ENCODE measurements at places on chromosomes 3 and 15.

- no peak for DNase-seq
Measured at GRCh38 chr15:80615783-80616391, 79.2 kb upstream of the ABHD17C start.

DNA sequence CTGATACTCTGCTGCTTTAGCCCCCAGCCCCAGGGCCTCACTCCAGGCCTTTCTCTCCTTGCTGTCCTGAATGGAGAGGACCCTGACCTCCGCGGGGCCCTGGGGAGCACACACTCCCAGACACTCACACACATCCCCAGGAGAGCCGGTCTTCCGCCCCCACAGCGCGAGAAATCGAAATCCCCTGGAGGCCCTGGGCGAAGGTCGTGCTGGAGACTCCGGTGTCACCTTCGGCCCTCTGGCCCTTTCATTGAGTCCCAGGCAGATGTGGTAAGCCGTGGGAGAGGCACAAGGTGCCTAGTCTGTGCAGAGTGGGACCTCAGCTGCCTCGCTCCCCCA, 848 bp upstream of the GOLGA8B start:
- no peak for DNase-seq

- no peak for DNase-seq
Measured at GRCh38 chr15:54722342-54722986, 474.3 kb downstream of the RSL24D1 start.

DNA sequence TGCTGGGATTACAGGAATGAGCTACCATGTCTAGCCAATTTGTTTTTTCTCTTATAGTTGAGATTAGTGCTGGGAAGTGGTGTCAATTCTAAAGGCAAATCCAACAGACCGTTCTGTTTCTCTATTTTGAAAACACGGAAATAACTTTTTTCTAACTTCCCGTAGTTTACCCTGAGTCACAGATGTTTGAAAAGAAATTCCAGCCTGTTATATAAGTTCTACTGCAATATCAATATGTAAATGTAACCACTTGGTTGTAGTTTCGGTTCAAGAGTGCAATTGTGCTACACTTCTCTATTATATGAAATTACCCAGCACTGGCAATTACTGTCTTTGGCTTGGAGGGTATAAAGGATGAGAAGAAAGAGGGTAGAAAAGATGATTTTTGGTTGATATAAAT, 22.3 kb upstream of the GNB4 start:
- no peak for DNase-seq

DNA sequence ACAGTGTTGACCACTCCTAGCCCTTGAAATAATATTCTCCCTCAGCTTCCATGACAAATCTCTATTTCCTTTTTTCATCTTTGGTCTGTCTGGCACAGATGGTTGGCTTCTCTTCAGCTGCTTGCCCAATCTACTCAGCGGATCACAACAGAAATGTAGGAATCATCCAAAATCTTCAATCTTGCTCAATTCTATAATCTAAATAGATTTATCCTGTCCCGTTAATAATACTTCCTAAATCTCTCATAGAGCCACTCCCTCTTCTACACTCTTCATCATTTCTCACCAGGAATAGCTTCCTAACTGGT, 3.8 kb downstream of the PEAK1 start:
- no peak for DNase-seq

- no peak for DNase-seq
Measured at GRCh38 chr3:72903004-72903403, 15.2 kb downstream of the GXYLT2 start.

DNA sequence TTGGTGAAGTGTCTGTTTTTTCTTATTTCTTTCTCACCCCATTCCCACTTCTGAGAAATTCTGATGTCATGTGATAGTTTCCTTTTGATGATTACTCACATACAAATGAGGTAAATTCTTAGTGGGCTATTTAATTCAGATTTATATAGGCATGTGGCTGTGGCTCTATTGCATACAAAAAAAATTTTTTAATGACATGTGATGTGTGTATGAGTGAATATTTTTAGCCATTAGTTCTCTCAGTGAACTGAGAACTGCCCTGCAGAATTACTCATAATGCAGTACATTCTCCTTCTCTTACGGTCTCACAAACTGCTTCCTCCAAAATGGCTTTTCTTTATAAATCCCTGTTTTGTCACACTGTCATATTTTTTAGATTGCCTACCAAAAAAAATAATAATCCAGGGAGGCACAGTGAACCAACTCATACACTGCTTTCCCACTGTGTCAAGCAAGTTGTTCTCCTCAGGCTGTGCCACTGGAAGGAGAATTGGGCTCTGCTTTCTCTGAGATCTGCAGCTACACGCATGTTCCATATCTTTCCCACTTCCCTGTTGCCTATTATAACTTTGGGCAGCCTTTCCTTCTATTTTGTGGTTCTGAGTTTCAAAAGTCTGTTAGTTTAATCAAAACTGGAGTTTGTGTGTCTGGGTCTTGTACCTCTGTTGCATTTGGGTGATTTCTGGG, 415.7 kb upstream of the THBS1 start:
- DNase-seq: no peak

- peak; percentile 9 for DNase-seq
Measured at GRCh38 chr15:66619152-66619903, 53.5 kb upstream of the LCTL start.

GRCh38 chr3:28139967-28140634, 101.3 kb upstream of the CMC1 start:
- no peak for DNase-seq

DNA sequence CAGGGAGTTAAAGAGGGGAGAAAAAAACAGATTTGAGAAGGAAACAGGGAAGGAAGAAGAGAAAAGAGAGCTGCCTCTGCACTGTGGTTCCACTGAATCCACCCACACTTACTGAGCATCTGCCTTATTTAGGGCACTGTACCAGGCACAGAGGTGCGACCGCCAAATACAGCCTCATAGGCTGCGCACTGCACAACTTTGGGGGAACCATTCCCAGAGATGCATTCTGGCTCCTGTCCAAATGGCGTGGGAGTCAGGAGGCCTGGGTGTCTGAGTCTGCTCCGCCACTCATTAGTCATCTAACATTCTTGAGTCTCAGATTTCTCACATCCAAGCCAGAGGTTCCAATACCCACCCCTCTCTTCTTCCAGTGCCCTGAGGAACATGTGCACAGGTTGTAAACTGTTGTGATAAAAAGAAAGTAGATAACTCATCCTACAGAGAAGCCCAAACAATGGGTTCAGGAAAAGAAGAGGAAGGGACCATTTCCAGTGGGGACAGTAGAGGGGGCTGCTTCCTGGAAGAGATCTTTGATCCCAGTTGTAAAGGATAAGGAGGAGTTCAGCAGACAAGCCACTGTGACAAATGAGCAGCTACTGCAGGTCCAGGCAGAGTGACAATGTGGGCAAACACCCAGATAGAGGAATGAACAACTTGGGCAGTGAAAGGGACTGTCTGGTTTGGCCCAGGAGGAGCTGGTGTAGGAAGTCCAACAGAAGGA, 254.6 kb downstream of the UACA start:
- DNase-seq: no peak

DNA sequence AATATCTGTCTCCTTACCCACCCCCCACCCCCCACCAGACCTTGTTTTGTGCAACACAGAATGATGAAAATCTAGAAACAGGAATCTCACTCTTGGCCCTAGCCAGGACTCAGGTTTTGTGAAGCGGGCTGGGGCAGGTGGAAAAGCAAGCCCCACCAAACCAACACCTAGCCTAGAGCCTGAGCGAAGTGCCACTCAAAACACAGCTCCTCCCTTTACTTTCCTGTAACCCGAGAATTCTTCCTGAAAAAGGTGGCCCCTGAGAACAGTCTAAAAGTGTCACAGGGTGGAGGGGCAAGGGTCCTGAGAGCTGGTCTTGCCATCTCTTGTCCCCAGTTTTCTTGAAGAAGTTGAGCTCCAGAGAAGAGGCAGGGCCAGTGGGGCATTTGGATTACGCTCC, 17.4 kb upstream of the RPUSD3 start:
- DNase-seq: no peak

DNA sequence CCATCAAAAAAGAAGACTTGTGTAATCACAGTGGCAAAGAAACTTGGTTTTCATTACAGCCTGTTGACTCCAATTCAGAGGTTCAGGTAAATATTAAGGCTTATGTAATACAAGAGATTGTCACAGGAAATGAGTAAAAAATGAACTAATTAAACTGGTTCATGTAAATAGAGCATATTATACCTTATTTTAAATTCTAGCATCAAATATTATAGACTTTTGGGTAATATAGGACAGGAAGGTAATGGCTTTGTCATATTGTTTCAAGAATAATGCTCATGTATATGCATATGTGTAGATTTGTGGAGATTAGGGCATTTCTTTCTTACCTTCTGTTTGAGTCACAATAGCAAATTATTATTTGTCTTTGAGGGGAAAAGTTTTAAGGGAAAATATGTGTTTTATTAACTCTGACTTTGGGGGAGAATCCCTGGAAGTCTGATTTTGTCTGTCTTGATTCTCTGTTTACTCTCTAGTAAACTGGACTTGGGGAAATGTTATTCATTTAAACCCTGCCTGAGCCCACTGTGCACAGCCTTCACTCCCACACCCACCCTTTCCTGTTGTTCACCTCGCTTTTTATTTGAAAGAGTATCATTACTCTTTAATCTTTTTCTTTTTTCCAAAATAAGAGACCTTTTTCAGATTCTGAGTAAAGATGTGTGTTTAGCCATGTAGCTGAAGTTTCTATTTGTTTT, 43.0 kb downstream of the RASA2 start:
- peak; percentile 45 for DNase-seq

DNA sequence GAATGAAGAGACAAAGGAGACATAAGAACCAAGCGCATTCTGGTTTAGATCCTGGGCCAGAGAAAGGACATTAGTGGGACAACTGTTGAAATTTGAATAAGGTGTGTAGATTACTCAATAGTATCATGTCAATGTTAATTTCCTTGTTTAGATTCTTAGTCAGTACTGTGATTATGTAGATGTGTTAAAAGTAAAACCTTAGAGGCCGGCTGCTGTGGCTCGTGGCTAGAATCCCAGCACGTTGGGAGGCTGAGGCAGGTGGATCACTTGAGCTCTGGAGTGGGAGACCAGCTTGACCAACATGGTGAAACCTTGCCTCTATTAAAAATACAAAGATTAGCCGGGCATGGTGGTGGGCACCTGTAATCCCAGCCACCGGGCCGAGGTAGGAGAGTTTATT, 26.7 kb downstream of the CYP8B1 start:
- no peak for DNase-seq

DNA sequence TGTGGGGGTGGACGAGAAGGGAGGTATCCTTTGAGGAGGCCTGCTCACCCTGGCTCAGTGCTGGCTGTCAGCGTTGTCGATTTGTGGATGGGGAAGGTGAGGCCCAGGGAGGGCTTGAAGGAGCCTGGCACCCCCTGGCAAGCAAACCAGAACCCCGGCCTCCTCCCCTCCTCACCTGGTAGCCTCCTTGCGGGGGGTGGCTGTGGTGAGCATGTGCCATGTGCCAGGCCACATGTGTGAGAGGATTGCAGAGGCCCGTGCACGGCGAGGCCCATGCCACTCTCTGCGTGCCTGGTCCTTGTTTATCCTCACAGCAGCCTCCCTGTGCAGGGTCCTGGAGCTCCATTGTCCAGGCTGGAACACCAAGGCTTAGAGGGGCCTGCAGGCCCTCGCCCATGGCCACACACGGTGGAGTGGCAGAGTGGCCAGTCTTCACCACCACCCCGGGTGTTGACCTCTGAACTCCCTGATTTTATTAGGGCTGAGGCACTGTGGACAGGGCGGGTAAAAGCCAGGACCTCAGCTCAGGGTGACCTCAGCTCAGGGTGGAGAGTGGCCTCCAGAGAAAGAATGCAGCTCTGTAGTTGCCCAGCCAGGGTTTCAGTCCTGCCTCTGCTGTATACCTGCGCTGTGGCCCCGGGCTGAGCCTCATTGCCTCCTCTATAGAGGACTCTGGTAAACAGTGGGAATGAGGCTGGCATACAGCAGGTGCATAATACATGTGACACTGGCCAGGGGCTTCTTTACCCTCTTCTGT, 29.1 kb downstream of the HDAC11 start:
- no peak for DNase-seq

GRCh38 chr15:93088200-93088980, 621 bp downstream of the RGMA start:
- no peak for DNase-seq

DNA sequence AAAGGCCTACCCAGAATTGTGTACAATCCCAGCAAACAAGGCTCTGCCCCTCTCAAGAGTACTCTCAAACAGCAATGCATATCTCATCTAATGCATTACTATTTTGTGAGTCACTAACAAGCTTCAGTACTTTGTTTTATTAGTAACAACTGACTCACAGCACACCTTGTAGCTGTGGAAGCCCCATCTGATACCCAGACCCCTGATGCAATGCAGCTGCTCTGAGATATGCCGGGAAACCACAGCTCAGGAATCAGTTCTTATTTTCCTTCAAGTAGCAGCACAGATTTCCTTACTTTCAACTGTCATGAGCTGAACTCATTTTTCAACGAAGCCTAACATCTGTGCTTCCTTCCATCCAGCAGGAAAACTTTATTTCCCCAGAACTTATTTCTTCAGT, 37.8 kb downstream of the CCNL1 start:
- no peak for DNase-seq

GRCh38 chr15:97084650-97085049, 754.1 kb downstream of the NR2F2 start:
- no peak for DNase-seq

DNA sequence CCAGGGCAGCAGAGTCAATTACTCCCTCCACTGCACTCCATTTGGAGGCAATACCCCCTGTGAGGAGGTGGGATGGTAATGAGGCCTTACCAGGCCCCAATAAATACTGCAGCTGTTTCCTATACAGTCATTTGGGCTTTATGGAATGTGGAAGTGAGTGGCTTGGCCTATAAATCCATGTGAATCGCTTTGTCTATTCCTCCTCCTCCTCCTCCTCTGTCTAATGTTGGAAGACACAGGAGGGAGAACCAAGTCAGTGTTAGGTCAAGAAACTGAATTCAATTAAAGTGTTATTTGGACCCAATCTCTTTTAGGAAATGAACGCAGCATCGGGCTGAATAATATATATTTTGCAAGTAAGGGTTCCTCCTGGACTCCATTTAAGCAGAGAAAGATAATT, 17.3 kb upstream of the SRGAP3 start:
- DNase-seq: no peak

DNA sequence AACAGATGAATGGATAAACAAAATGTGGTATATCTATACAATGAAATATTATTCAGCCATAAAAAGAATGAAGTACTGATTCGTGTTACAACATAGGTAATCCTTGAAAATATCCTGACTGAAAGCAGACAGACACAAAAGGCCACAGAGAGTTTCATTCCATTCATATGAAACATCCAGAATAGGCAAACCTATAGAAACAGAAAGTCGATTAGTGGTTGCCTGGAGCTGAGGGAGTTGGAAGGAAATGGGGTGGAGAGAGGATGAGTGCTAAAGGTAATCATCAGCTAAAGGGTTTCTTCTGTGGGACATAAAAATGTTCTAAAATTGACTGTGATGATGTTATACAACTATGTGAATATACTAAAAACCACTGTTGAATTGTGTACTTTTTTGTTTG, 22.9 kb downstream of the FOXP1 start:
- no peak for DNase-seq

DNA sequence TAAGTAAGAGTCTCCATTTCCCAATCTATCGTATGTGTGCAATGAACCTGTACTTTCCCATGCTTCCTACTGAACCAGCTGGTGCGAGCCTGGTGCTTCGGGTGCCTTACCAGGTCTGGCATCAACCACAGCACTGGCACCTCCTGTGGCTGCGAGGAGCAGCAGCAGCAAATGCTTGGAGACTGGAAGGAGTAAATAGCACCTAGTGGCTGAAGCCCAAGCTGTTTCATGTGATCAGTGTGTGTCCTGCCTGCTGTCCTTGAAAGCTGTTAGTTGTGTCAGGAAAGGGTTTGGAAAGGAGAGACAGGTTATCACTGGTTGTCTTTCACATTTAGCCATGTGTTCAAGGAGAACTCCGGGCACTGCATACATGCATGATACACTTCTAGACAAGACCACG, 31.8 kb downstream of the PCOLCE2 start:
- no peak for DNase-seq

Measured in stimulated activated naive CD4-positive, alpha-beta T cell (primary cell).